ENCODE measurements at places on chromosomes 6 and 20.

GRCh38 chr20:36390719-36391415, 84.7 kb downstream of the DLGAP4 start:
- no peak for DNase-seq

GRCh38 chr6:110270165-110270564, 88.0 kb downstream of the METTL24 start:
- no peak for DNase-seq

- DNase-seq, result peak; percentile 60
Measured at GRCh38 chr20:51696304-51697071, 71.7 kb downstream of the ATP9A start.

- DNase-seq, result no peak
Measured at GRCh38 chr6:35381132-35381531, 38.8 kb downstream of the PPARD start.

GRCh38 chr6:2875359-2876191, 27.5 kb downstream of the SERPINB9 start:
- DNase-seq, result no peak

Data from KBM-7 (cell line).